ENCODE measurements at places on chromosomes 2 and 18.

- no peak for DNase-seq
Measured at GRCh38 chr2:128332091-128332634, 13.5 kb upstream of the HS6ST1 start.

- no peak for DNase-seq
Measured at GRCh38 chr2:69641471-69641870, 2.1 kb downstream of the AAK1 start.

GRCh38 chr2:228039752-228040534 lies 141.5 kb downstream of the SPHKAP start:
- DNase-seq, result peak; percentile 13

DNA sequence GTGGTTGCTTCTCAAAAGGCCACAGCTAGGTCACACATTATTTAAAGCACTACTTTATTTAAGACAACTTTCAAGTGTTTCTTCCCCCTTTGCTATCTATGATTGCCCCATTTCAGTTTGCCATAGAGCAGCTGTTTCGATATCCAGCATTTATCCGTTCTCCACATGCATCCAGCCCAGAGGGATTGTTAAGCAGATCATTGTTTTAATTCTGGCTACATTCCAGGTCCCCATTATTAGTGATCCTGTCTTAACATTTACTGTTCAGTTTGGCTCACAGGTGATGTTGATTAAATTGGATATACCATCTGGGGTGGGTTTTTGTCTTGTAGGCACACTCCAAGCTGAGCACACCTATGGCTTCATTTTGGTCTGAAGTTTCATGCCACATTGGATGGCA lies 638.7 kb downstream of the ZEB2 start:
- DNase-seq, result no peak

DNA sequence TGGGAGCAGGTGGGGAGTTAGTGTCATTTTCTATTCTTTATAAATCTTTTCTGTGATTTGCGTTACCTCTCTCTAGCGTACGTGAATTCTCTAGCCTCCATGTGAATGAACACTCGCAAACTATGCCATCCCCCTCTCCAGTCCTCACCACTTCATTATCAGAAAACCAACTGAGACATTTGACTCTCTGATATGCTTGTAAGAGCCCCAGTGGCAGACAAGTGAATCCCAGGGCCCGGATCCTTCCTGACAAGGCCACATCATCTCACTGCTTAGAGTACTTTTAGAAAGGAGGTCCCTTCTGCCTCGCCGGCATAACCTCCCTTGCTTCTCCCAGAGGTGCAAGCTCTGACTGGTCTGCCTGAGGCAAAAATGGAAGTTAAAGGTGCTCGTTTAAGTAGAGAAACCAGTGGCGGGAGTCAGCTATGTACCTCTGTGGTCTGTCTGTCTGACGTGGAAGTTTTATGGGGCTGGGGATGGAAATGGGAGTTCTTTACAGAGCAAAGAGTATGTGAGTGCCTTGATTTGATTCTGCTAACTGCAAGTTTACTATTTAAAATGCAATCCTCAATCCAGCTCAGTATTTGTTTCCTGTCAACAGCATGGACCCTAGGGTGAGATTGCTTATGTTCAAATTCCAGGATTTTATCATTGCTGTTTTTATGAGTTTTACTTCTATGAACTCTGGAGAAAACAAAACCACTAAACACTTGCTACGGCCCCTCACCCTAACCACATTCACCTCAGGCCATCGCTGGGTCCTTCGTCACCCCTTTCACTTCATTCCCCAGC lies 114.9 kb upstream of the MSTN start:
- DNase-seq, result peak; percentile 22

- DNase-seq, result no peak
Measured at GRCh38 chr2:128941751-128942150, 623.1 kb upstream of the HS6ST1 start.

DNA sequence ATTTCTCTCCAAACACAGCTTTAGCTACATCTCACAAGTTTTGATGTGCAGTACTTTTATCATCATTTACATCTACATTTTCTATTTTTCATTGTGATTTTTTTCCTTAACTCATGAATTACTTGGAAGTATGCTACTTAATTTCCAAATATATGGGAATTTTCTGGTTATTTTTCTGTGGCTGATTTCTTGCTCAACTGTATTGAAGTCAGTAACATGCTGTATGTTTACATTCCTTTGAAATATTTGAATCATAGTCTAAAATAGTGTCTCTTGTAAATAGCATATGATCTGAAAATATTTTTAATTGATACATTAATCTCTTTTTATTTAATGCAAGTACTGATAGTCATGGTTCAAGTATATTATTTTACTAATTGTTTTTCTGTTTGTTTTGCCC lies 26.0 kb upstream of the GALNT5 start:
- DNase-seq, result no peak

- no peak for DNase-seq
Measured at GRCh38 chr2:112152476-112153178, 14.4 kb downstream of the FBLN7 start.

GRCh38 chr2:234955091-234955591 lies 3.3 kb downstream of the SH3BP4 start:
- DNase-seq, result peak; percentile 45

All from H7 (cell line).